ENCODE measurements at places on chromosomes 5 and 9. TPM values are rescaled to one million over a fixed set of nuclear protein-coding genes. Genes with fewer than 3 reads are reported as not detected.

DNA sequence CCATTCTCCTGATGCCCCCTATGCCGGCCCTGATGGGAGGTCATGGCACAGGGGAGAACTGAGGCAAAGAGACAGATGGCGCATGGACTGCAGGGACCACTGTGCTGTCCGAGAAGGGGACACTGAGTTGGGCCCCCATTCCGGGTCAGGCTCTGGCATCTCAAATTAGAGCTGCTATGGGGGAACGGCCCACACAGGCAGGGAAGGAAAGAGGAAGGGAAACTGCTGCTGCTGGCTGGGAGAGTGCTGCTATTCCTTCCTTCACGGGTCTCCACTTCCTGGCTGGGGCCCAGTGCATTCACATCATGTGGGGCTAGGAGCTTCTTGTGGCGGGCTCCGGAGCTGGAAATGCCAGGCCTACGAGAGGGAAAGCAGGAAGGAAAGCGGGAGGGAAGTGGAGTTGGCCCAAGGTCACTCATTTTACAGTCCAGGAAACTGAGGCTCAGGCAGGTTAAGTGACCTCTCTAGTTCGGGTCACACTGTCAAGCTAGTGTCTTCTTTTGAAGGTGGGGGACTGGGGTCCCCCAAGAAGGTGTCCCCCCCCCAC lies 1.3 kb upstream of the CARD19 start:
- peak; percentile 87 for DNase-seq

GRCh38 chr9:107816561-107817021 lies 327.0 kb upstream of the KLF4 start:
- DNase-seq, result no peak

- DNase-seq, result no peak
Observed at GRCh38 chr5:64595031-64595855, 89.4 kb downstream of the RGS7BP start.

GRCh38 chr9:131693651-131694597 lies 46.0 kb downstream of the RAPGEF1 start:
- DNase-seq, result no peak

DNA sequence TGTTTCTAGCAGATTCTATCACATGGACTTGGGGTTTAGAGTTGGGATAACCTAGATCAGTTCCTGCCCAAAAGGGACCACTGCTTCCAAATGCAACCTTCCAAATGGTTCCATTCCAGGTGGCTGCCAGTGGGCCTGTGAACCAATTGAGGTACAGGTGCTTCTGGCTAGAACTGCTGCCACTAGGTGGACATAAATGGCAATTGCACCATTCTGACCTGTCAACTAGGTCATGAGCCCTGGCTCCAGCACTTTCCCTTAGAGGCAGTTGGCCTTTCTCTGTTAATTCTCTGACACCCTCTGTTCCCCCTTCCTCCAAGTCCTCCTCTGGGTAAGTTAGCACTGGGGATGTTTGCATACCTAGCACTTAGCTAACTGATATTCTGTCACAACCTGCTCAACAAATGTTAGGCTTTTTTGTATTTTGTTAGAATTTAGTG lies 16.6 kb upstream of the HEMGN start:
- no peak for DNase-seq

- DNase-seq, result no peak
Observed at GRCh38 chr5:132257131-132258101, at the start of gene PDLIM4. Gene PDLIM4, plus strand, starts transcription at chr5:132257696. Its CDS starts 39 bp downstream, at chr5:132257735.

- DNase-seq, result no peak
Observed at GRCh38 chr9:10007356-10007755, 605.4 kb downstream of the PTPRD start.

Gene MEIKIN
- total RNA-seq, result not detected

Gene CATSPER3
- total RNA-seq, result 0.43 TPM

Gene RALGDS
- 28.3 TPM for total RNA-seq

Gene DNAI1
- total RNA-seq, result not detected
